ENCODE measurements at places on chromosomes 3 and 15.

DNA sequence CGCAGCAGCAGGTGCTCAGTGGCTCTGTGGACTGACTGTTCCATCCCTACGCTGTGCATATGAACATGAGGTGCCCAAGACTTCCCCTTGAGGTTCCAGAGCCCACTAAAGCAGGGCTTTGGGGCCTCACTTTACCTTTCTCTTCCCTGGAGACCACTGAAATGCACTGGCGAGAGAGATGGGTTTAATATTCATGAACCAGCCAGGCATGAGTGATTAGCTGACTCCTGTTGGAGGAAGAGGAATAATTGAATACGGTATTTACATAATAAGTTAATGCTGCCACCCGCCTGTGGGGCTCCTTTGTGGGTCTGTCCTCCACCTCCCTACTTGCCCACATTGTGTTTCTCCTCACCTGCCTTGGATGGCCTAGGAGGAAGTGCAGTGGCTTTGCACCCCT lies 263.4 kb downstream of the TLE3 start:
- no peak for DNase-seq

DNA sequence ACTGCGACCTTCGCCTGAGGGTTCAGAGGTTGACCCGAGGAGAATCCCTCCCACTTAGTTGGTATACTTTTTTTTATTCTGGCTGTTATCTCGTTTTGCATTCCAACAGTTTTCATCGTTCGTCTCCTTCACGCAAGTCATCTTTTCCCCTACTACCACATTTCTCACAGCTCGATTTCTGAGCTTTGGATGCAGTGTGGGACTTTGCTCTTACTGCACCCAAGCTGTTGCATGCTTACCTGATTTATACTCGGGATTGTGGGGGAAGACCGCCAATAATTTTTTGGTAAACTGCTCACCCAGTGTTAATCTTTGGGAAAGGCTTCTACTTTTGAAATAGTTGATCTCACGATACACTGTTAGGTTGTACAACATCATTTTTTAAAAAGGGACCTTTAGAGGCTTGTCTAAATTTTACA lies 702 bp downstream of the TBC1D23 start:
- DNase-seq: no peak

GRCh38 chr15:39345176-39345575 lies 235.7 kb upstream of the THBS1 start:
- peak; percentile 51 for DNase-seq

- no peak for DNase-seq
Observed at GRCh38 chr3:110608566-110608965, 463.1 kb upstream of the NECTIN3 start.

DNA sequence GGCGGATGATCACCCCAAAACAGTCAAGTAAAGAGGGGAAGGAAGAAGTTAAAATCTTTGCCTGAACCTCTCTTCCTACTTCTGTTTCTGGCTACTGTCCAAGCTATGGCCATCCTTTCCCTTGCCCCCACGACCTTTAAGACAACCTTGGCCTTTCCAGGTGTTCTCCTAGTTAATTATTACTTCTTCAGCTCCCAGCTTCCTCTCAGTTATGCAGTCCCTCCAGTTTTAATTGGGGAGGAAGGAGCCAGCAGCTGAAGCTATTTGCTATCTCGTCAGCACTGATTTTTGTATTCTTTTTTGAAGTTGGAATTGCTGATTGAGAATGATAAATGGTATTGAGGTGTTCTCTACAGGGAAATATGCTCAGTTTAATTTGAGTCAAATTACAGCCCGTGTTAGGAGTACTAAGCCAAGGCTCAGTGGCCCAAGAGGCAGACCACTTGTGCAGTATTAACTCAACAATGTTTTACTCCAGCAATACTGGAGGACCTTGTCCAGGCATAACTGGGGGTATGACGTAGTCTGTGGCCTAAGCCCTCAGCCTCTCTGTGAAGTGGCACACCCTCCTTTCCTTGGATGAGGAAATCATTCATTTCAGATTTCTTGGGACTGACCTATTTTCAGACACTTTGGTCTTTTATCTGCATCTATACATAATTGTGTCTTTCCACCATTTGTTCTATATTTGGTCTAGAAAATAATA lies 336.9 kb downstream of the SLC9A9 start:
- DNase-seq: no peak

GRCh38 chr3:17399586-17399985 lies 342.8 kb downstream of the TBC1D5 start:
- no peak for DNase-seq

GRCh38 chr3:23999012-23999641 lies 54.0 kb downstream of the NR1D2 start:
- peak; percentile 57 for DNase-seq

GRCh38 chr15:39462691-39463090 lies 118.2 kb upstream of the THBS1 start:
- DNase-seq: no peak

DNA sequence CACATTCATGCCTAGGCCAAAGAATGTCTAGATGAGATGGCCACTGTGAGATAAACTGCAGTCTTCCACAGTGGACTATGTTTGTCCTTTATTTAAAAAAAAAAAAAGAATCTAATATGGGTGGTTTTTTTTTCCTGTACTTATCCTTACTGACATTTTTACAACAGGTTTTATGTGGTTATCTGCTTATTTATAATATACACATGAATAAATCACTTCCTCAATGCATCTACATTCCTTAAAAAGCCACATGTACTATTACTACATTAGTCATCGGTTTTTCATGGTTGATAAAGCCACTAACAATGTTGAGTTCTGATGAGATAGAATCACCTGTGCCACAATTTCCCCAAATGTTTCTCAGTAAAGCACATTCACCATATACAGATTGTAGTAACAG lies 341.3 kb upstream of the THBS1 start:
- DNase-seq: no peak

DNA sequence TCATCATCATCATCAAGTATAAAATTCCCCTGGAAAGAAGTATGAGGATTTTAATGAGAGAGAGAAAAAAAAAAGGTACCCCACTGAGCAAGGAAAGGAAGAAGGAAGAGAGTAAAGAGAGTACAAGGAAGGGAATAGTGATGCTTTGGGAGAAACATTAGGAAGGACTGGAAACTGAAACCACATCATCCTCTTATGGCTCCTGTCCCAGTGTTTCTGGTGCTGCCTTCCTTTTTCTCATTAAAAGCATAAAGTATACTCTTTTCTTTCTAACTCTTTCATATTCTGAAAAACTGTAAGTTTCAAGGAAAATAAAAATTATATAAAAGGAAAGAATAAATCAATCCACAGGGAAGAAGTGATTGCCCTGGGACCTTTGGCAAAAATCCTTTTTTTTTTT lies 616.4 kb upstream of the CBLB start:
- DNase-seq: no peak

GRCh38 chr3:194867270-194867983 lies 181.7 kb downstream of the FAM43A start:
- DNase-seq: no peak

DNA sequence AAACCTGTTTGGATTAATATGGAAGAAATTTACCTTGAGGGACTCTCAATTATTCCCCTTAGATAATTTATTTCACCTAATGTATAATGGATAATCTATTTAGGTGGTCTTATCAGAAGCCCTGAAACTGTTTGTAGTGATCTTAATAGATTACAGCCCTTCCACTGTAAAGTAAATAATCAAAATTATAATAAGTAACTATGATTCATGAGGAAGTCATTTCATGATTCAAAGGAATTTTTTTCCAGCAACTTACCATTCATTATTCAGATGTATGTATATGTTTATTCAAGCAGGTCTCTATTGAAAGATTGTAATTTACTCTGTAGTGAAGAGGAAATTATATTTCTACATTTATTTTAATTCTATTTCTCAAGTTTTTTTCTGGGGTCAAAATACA lies 250.6 kb upstream of the ROBO1 start:
- no peak for DNase-seq

DNA sequence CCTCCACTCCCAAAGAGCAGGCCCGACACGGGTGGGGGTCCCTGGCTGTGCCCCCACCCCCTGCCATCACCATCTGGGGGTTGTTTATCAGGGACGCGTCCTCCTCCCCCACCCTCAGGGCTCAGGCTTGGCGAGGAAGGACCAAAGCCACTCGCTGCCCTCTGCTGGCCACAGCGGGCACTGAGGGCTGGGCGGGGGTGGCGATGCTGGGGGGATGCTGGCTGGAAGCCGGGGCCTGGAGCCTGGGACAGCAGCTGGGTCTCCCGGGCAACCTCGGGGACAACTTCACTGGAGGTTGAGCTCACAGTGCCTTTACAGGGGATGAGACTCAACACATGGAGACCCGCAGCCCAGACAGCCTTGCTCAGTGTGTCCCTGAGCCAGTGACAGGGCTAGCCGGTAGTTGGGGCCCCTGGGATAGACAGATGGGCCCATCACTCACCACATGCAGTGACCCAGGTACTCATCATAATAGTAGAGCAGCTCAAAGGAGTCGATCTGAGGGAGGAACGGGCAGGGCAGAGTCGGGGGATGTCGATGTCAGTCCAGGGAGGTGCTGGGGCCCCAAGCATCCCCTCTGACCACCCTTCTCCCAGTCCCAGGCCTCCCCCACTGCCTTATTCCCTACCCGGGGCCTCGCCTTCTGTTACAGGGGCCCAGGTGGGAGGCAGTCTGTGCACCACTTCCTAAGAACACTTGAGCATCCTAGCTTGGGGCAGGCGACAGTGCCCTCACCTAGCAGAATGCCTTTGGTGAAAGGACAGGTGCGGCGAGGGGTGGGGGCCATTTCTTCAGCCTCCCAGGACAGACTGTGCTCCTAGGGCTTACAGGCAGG lies 5.9 kb upstream of the CALML4 start:
- peak; percentile 90 for DNase-seq

DNA sequence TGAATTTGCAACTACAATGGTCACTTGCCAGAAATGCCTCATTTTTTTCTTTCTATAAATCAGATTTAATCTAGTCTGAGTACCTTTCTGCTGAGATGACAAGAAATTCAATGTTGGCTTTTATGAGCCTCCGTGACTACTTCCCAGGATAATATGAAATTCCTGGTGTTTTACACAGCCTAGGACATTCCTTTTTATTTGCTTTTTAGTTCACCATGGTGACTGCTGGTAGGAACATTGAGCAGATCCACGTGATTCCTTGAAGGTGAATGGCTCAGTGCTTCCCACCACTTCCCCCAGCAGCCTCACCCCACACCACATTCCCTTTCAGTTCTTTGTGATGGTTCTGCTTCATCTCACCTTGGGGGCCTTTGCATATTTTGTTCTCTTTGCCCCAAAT lies 4.3 kb upstream of the NPTN start:
- DNase-seq: peak; percentile 38

DNA sequence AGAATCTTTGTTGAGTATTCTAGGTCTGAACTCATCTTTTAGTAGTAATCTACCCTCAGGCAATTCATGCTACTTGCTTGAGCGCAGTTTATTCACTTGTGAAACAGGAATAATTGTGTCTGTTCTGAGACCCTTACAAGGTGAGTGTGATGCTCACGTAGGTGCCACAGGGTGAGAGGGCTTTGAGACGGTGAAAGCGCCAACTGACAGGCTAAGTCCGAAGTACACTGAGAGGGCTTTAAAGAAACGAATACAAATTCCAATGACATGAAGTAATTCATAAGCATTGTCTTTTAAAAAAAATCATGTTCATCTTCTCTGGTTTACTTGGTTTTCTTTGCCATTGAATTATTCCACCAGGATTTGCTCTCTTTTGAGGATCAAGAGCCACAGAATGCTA lies 393.7 kb upstream of the RGMA start:
- DNase-seq: no peak

GRCh38 chr3:155661760-155662159 lies 83.1 kb downstream of the PLCH1 start:
- no peak for DNase-seq

GRCh38 chr3:62361824-62362223 lies 11.5 kb downstream of the FEZF2 start:
- DNase-seq: no peak

GRCh38 chr15:101232677-101233076 lies 19.2 kb downstream of the CHSY1 start:
- no peak for DNase-seq

DNA sequence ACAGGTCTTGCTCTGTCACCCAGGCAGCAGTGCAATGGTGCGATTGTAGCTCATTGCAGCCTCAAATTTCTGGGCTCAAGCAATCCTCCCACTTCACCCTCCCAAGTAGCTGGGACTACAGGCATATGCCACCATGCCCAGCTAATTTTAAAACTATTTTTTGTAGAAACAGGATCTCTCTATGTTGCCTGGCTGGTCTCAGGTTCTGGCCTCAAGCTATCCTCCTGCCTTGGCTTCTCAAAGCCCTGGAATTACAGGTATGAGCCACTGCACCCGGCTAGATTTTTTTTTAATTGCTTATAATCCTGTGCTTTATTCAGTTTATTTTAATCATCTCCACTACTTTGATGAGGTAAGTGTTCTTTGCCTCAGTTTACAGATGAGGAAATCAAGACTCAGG lies 156.5 kb downstream of the CHDH start:
- no peak for DNase-seq

GRCh38 chr15:49063402-49064280 lies 17.4 kb upstream of the SECISBP2L start:
- no peak for DNase-seq

- DNase-seq: peak; percentile 10
Observed at GRCh38 chr3:188546835-188547670, 393.1 kb downstream of the LPP start.

DNA sequence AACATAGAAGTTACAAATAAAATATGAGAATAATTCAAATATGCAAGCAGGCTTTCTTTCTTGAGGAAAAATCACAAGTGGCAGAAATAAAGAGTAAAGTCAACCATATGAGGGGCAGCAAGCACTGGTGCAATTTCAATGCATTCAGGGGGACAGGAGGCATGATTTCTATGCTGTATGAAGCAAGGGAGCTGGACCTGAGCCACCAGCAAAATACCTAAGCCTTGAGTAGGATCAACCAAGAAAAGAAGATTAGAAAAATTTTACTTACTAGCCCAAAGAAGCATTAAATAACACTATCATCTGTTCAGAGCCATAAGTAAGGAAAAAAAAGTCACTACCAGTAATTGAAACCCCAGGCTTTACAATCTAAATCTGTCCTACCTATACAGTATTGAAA lies 6.3 kb downstream of the ADGRG7 start:
- DNase-seq: peak; percentile 18

DNA sequence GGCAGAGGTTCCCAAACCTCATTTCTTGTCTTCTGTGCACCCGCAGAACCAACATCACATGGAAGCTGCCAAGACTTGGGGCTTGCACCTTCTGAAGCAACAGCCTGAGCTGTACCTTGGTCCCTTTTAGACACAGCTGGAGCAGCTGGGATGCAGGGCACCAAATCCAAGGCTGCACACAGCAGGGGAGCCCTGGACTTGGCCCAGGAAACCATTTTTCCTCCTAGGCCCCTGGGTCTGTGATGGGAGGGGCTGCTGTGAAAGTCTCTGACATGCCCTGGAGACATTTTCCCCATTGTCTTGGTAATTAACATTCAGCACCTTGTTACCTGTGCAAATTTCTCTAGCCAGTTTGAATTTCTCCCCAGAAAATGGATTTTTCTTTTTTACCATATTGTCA lies 33.6 kb upstream of the TMEM45A start:
- DNase-seq: no peak

- DNase-seq: no peak
Observed at GRCh38 chr3:12518261-12519028, 26.9 kb downstream of the MKRN2OS start.
